T-helper 9 cell (primary cell): ENCODE measurements at places on chromosomes 2 and 18.

DNA sequence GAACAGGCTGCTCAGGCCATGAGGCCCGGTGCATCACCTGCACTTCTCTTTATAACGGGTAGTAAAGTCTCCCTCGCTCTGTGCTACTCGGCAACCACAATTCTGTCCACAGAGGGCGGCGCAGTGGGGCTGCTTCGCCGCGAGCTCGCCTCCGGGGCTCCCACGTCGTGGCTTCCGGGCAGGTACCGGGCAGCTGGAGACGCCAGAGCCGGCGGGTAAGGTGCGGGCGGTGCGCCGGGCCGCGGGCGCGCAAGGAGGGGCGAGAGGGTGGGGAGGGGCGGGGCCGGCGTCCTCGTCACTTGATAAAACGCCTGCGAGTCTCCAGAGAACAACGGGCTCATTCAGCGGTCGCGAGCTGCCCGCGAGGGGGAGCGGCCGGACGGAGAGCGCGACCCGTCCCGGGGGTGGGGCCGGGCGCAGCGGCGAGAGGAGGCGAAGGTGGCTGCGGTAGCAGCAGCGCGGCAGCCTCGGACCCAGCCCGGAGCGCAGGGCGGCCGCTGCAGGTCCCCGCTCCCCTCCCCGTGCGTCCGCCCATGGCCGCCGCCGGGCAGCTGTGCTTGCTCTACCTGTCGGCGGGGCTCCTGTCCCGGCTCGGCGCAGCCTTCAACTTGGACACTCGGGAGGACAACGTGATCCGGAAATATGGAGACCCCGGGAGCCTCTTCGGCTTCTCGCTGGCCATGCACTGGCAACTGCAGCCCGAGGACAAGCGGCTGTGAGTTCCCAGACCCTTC is at the start of gene ITGA6:
ITGA6 (plus strand) TSS at position 331 of the 734 bp plus-strand sequence.
- peak; percentile 71 for DNase-seq

GRCh38 chr2:71555798-71556454 is 102.6 kb downstream of the DYSF start:
- no peak for DNase-seq

DNA sequence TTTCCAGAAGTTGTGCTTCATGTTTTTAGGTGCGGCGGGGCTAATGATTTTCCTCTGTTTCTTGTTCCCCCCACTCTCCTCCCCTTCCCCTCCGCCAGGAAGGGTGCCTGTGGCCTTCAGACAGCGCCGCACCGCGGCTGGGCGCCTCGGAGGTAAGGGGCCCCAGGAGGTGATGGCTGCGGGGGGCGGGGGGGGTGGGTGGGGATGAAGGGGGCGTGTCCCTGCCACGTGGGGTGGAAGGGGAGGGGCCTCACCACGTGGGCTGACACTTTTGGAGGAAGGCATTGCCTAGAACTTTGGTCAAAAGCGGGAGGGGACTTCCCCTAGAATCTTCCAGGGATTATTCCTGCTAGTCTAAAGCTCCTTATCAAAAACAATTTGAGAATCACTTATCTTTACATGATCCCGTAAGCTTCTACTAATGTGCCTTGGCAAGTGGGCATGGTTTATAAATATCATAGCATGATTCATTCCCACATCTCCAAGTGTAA is 83.1 kb downstream of the FAM210A start:
- DNase-seq: no peak

DNA sequence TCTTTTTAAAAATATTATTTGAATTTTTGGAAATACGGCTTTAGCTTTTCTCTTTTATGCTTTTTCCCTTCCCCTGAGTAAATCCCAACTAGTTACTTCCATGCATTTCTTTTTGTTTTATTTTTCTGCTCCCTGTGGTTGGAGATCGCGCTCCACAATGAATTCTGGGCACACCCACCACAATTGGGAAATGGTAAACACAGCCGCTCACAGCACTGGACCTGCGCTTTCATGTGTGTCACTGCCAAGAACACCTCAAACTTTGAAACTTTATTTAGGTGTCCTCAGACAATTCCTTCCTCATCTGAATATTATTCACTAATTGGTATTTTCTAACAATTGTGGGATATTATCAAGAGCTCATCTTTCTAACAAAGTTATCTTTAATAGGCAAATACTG is 82.8 kb upstream of the TMEM18 start:
- no peak for DNase-seq

DNA sequence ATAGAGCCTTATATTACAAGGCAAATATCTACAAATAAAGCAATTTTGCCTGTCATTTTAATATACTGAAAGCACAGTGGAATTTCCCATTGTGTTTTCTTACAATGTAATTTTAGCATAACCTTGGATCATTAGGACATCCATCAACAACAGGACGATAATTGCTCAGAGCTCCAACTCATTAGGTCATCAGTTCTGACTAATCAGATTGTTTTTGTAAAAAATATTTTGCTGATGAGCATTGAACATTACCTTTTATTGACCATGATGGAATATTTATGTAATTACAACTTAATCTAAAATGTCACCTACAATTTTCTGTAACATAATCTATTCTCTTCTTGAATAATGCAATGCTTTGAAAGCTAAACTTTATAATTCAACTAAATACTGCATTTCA is 215.3 kb upstream of the DSEL start:
- no peak for DNase-seq

DNA sequence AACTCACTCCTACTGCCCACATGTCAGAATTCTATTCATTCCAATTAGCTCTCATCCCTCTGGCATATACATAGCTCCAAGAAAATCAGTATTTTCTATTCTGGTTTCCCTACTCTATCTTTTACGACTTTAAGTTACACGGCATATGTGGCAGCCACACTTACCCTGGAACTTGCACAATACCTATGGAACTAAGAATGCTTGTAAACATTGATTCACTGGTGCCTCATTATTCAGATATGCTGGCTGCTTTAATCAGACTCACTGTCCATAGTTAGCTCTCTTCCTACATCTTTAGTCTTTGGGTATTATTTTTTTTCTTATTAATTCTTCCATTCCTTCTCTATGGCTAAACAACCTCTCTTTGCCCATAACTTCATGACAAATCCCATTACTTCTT is 1519.9 kb upstream of the ACVR2A start:
- DNase-seq: no peak

DNA sequence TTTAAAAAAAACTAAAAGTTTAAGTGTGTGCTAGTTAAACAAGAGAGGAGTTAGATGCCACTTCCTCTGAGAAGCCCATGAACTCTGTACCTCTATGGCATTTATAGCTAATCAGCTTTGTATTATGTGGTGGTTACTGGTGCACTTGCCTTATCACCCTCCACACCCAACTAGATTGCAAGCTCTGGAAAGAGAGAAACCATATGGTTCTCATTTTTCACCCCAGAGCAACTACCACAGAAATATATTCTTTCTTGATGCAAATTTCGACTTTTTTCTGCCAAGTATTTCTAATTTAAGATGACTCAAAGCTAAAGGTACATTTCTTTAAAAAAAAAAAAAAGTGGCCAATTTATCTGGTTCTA is 24.2 kb downstream of the RAPH1 start:
- no peak for DNase-seq

DNA sequence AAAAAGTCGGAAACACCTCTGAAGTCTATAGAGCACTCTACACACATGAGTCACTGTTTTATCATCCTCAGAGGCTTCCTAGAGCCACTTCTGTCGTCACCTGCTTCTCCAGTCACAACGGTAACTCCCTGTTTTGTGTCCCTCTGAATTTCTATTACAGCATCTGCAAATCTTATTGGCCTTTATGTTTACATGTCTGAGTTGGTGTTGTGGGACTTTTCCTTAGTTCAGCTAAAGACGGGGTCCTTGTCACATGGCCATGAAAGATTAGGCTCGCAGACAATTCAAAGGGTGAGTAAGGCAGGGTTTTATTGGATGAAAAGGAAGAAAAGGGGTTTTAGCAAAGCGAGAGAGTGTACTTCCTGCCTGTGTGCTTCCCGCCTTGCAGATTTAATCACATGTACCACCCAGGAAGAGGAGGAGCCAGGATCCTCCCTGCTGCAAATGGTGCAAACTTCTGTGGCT is 185.6 kb downstream of the LPIN1 start:
- DNase-seq: no peak

DNA sequence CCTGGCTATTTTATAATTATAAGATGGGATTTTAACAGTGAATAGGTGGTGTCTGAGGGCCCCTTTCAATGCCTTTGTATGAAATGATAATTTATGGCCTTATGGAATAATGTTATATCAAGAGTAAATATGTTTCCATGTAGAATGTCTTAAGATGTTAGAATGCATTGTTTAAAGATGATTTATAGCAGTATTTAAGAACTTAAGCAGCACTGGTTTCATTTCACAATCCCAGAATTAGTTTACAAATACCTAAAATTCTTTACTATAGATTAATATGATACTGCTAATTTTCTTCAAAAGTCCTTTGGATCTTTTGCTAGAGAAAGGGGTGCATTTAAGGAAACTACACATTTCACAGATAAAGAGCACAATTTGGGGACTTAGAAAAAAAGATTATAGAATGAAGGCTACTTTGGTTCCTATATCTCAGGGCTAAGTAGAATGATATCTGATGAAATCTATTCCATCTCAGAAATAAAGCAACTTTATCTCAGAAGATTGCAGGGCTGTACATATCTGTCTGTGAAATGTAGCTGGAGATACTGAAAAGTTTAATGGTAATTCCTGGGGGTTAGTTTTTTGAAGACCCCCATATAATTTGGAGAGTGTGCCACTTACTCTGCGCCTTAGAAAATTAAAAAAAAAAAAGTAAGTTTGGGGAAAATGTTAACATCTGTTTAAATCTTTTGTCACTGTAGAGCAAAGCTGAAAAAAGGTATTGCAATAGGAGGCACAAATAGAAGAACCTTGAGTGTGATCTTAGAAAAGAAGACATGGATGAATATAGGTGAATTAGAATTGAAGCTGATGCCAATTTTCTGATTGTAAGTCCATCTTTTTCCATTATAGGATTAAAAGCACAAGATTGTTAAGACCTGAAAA is 123.4 kb downstream of the GULP1 start:
- DNase-seq: no peak

GRCh38 chr2:175525975-175526374 is 344.5 kb upstream of the ATP5MC3 start:
- DNase-seq: no peak

- DNase-seq: no peak
Measured at GRCh38 chr2:165594935-165595255, 125.4 kb downstream of the CSRNP3 start.

DNA sequence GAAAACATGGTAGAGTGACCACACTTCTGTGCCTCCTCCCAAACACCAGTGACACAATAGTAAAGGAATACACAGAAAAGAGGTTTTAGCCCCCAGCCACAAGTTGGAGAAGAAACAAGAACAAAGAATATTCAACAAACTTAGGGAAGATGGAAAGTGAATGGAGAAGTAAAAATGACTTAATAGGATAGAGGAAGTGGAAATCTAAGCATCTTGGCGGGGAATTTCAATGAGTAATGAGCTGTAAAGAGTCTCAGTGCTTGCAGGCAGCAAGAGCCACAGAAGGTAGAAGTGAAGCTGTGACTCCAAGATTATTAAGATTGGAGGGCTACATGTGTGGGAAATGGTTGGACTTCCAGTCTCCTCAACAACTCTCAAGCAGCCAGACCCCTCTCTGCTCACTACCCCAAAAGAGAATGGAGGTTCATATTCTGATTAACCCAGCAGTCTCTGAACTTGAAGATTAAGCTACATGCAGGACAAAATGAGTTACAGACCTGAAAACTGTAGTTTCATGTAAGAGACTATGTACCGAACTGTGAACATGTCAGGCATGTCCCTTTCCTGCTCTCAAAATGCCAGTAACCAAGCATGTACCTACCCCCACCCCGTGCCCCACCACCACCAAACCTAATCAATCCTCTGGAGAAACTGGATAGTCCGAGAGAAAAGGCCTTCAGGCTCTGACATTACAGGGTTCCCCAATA is 16.9 kb upstream of the HNRNPLL start:
- no peak for DNase-seq

- DNase-seq: no peak
Measured at GRCh38 chr18:2618009-2618408, 37.5 kb upstream of the SMCHD1 start.

GRCh38 chr18:65749841-65750240 is 971 bp upstream of the CDH7 start:
- DNase-seq: no peak

DNA sequence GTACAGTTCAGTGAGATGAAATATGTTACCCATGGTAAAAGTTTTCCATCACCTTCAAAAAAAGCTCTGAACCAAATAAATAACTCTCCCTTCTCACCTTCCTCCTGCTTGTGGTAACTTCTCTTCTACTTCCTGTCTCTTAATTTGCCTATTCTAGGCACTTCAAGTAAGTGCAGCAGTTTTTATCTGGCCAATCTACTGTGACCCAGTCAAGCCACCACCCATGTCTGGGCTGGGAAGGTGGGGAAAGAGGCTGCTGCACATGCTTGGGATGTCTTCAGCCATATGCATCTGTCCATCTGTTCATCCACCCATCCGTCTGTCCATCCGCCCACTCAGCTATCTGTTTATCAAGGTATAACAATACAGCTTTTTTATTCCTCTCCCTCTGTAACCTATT is 31.6 kb downstream of the ZNF532 start:
- DNase-seq: no peak

DNA sequence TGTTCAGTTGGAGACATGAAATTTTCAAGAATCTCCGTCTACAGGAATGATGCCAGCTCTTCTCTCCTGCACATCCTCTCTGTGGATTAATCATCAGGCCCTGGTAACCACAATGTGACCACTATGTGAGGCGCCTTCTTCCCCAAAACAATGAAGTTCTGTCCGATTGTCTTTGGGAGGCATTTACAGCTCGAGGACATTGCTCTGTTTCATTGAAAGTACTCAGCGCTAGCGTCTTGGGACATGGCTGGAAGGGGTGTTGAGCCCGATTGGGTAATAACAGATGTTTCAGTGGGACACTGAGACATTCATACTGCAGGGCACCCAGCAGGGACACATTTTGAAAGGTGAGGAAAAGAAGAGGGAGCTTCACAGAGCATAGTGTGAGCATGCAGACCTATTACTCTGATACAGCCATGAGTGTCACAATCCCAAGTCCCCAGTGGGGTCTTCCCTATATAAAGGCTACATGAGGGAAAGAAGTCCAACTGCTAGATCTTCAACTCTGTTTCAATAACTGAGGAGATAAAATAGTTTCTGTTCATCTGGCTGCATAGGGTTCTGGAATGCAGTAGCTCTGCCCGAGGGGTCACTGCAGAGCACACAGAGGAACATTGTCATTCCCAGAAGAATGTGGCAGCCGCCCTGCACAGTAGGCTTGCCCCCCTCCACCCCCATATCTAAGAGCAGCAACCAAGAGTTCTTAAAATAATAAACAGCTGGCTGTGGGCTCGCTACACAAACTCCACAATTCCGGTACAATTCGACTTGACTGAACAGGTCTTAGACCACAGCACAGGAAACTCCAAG is 237.3 kb downstream of the OSR1 start:
- no peak for DNase-seq
